ENCODE measurements at places on chromosomes 3 and 15. TPM values are rescaled to one million over a fixed set of nuclear protein-coding genes. Genes with fewer than 3 reads are reported as not detected.

Gene NOX5
- polyA plus RNA-seq: 0.86 TPM

Gene LACTB
- polyA plus RNA-seq: 19.8 TPM

Gene PLA2G4F
- not detected for polyA plus RNA-seq

Gene FAM174B
- polyA plus RNA-seq: 5.8 TPM

Gene SERINC4
- not detected for polyA plus RNA-seq

Gene MELTF
- polyA plus RNA-seq: 1.8 TPM

Gene NRG4
- not detected for polyA plus RNA-seq

Gene GOLGA8S
- polyA plus RNA-seq: 0.01 TPM

Gene GHSR
- polyA plus RNA-seq: not detected

Gene A4GNT
- polyA plus RNA-seq: not detected

Gene CCDC39
- polyA plus RNA-seq: not detected

Gene TAGLN3
- polyA plus RNA-seq: 0.09 TPM

Gene RABL3
- 2.6 TPM for polyA plus RNA-seq

Gene APBA2
- polyA plus RNA-seq: 8.5 TPM

Gene MYO5C
- 0.13 TPM for polyA plus RNA-seq

Gene NOP10
- polyA plus RNA-seq: 352 TPM

Gene SCAANT1
- polyA plus RNA-seq: not detected

Gene GOLGA6D
- not detected for polyA plus RNA-seq

Gene COX5A
- polyA plus RNA-seq: 106 TPM

Gene ADAMTS17
- not detected for polyA plus RNA-seq

Gene DUOXA2
- not detected for polyA plus RNA-seq

Gene RCCD1
- 9.6 TPM for polyA plus RNA-seq

Gene TMEM108
- 0.06 TPM for polyA plus RNA-seq

Gene GPR160
- 0.29 TPM for polyA plus RNA-seq

Gene ZMYND10
- 1.3 TPM for polyA plus RNA-seq

Gene GPR156
- 0.44 TPM for polyA plus RNA-seq

Gene CFAP92
- not detected for polyA plus RNA-seq

Gene TRIM42
- polyA plus RNA-seq: not detected

Gene SCN5A
- polyA plus RNA-seq: 0.74 TPM

Gene TGM4
- not detected for polyA plus RNA-seq

Gene EOMES
- not detected for polyA plus RNA-seq

Gene RBP2
- not detected for polyA plus RNA-seq

Measured in BJ (cell line).